Fibroblast of skin of left quadriceps (primary cell): ENCODE measurements at places on chromosomes 1 and 21.

DNA sequence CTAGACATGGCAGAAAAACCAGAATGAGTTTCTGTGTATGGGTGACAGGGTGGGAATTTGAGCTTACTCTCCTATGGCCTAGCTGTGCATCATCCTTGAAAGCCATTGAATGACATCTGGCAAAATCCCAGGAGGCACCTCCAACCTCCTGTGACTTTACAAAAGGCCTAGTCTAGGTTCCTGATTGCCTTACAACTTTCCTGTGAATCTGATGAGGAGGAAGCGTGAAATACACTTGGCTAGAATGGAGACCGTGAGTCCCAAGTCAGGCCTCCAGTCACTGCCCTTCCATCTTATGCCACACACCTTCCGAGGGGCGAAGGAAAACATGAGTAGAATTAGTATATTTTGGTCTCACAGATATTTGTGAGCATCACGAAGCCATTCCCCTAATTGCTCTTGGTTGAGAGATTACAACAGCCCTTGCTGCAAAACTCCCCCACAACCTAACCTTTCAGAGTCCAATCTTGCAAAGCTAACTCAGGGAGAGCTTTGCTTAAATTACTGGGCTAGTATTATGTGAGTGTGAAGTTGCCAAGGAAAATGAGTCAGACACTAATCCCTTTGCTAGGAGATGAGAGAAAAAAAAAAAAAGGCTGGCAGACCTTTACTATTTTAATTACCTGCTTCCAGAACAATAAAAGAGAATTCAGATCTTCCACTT is 36.3 kb upstream of the PAXBP1 start:
- DNase-seq = peak; percentile 34

DNA sequence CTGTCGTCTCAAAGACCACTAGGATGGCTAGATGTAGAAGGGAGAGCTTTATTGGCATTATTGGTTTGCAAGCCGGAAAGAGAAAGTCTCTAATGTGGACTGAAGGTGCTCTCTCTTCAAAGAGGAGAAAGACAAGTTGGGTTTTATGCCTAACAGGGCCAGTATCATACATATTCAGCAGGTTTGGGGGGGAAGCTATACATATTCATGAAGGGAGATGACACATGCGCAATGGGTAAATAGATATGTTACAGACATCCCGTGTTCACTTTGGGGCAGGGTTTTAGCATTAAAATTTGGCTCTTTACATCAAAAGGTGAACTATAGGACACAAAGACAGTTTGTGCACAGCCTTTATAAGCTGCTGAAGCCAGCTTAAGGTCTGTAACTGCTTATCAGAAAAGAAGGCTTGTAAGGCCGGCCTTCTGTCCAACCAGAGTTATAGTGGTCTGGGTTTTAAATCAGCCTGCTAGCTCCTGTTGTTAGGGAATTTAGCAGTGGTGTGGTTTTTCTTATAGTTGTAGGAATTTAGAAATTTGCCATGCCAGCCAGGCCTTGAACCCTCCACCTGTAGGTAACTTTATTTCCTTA is 46.5 kb upstream of the LRRN2 start:
- no peak for DNase-seq

DNA sequence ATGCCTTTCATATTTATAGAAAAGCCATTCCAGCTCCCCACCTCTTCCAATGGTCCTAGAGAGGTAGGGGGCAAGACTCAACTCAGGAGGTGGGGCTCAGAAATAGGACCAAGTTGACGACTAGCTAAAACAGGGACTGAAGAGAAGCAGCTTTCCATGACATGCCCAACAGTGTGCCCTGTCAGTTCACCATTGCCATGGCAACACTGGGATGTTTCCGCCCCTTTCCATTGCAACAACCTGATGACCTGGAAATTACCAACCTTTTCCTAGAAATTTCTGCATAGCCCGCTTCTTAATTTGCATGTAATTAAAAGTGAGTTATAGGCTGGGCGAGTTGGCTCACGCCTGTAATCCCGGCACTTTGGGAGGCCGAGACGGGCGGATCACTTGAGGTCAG is 22.4 kb upstream of the INTS3 start:
- DNase-seq = no peak

GRCh38 chr1:111561328-111561727 is 57.9 kb upstream of the ADORA3 start:
- DNase-seq = no peak

- no peak for DNase-seq
Measured at GRCh38 chr1:228318823-228319241, 87.8 kb downstream of the TRIM11 start.

- no peak for DNase-seq
Measured at GRCh38 chr1:155320661-155321617, at the start of gene RUSC1. Gene RUSC1 (plus strand): TSS chr1:155320894. CDS start chr1:155321774, 880 bp downstream.

- peak; percentile 46 for DNase-seq
Measured at GRCh38 chr21:39681845-39682244, 63.1 kb upstream of the IGSF5 start.
